GM06990 (cell line): ENCODE measurements at places on chromosomes 11 and 22.

GRCh38 chr11:87355596-87355995 is 317.9 kb downstream of the TMEM135 start:
- DNase-seq: no peak

- DNase-seq: no peak
These were observed 22.3 kb downstream of the PATZ1 start for GRCh38 chr22:31323578-31324550.

DNA sequence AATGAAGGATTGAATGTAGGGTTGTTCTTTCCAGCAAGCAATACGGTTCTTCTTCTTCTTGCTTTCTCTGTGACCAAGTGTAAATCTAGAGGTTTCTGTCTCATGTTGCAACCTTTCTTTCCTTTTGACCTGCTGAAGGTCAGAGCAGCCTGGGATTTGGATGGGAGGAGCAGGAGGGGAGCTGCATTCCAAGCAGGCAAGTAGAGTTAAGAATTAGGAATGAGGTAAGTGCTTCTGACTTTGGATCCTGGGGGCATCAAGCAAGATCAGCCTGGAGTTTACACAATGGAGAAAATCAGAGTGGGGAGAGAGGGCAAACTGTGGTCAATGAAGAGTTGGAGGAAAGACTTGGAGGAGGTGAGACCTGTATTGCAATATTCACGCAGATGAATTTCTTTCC is 225.6 kb upstream of the ZBED5 start:
- no peak for DNase-seq

- DNase-seq: no peak
These were observed 27.0 kb downstream of the ADA2 start for GRCh38 chr22:17192186-17192585.

- DNase-seq: no peak
These were observed 27.2 kb downstream of the PHLDB1 start for GRCh38 chr11:118634431-118635236.

DNA sequence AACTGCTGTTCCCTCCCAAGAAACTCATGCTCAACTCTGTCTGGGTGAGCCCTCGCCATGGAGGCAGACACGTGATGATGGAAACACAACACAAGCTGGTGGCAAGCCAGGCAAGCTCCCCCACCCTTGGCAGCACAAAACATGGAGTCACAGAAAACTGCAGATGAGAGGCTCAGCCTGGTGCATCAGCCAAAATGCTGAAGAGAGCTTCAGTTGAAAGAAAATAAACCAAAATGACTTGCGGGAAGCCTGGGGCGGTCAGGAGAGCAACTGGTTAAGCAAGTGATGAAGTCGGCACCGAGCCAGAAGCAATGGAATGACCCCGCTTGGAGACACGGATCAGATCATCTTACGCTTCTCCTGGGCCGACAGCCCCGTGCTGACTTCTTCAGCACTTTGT is 68.3 kb downstream of the C11orf58 start:
- no peak for DNase-seq

DNA sequence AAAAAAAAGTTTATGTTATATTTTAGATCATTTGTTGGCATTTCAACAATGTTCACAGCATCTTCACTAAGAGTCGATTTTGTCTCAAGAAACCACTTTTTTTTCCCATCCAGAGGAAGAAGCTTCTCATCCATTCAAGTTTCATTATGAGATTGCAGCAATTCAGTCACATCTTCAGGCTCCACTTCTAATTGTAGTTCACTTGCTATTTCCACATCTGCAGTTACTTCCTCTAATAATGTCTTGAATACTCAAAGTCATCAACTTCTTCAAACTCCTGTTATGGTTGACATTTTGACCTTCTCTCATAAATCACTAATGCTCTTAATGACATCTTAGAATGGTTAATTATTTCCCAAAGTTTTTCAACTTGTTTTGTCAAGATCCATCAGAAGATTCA is 61.3 kb upstream of the CHORDC1 start:
- no peak for DNase-seq

GRCh38 chr11:34865261-34865660 is 50.9 kb downstream of the APIP start:
- DNase-seq: no peak

DNA sequence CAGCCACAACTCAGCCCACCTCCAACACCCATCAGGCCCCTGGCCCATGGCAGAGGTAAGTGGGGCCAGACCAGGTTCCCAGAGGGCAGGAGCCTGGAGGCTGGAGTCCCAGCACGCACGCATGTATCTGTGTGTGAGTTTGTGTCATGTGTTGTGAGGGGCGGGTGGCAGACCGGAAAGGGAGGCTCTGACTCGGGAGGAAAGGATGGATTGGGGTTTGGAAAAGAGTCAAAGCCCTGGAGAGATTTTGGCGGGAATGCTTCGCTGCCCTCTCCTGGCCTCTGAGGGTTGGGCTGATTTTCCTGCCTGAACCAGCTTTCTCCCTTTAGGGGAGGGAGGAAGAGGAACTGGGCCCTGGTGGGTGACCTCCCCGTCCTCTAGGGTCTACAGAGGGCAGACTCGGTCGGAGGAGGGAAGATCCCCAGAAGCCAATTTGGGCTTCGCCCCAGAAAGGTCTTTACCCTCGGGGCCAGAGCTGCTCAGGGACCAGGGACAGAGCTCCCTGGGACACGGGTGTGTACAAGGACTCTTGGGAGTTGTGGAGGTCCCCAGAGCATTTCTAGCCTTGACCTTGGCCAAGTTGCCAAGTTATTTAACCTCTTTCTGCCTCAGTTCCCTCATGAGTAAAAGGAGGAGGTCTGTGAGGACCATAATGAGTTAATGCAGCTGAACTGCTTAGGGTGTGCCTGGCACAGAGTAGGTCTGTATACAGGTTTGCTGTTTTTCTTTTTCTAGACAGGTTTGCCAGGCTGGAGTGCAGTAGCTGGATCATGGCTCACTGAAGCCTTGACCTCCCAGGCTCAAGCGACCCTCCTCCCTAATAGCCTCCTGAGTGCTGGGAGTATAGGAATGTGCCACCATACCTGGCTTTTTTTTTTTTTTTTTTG is 6.9 kb downstream of the C11orf68 start:
- no peak for DNase-seq

- no peak for DNase-seq
These were observed 941.8 kb downstream of the BRD1 start for GRCh38 chr22:48885919-48886305.

- no peak for DNase-seq
These were observed 87.8 kb downstream of the FBXO7 start for GRCh38 chr22:32562401-32562800.

DNA sequence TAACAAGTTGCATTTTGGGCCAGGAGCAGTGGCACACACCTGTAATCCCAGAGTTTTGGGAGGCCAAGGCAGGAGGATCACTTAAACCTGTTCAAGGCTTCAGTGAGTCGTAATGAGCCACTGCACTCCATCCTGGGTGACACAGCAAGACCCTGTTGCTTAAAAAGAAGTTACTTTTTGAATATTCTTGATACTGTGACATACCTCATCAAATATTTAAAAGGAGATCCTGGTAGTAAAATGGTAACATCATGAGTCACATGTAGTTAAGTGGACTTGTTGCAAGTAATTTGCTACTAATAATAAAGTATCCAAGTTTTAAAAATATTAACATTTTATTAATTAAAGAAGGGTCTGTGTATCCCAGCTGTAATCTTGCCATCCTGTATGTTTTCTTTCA is 18.3 kb downstream of the HMGXB4 start:
- no peak for DNase-seq

- DNase-seq: no peak
These were observed 129.3 kb upstream of the FGF3 start for GRCh38 chr11:69948256-69949141.

DNA sequence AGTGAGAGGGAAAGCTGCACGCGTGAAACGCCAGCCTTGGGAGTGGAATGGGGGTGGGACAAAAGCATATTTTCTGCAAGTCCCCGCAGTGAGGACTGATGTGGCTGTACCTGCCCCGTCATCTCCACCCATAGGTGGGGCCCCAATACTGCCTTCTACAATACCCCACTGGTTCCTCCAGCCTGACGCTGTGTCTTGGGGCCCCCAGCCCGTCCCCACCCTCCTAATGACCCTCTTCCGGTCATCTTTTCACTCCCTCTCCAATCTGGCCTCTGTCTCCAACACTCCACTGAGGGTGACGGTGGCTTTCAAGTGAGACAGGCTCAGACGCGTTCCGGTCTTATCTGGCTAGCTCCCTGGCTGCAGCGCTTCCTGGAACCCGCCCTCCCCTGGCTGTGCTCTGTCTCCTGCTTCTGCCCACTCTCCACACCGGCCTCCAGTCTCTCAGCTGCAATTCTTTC is 104.2 kb downstream of the MICAL3 start:
- no peak for DNase-seq

- DNase-seq: no peak
These were observed 14.3 kb downstream of the BIRC2 start for GRCh38 chr11:102361086-102362031.

DNA sequence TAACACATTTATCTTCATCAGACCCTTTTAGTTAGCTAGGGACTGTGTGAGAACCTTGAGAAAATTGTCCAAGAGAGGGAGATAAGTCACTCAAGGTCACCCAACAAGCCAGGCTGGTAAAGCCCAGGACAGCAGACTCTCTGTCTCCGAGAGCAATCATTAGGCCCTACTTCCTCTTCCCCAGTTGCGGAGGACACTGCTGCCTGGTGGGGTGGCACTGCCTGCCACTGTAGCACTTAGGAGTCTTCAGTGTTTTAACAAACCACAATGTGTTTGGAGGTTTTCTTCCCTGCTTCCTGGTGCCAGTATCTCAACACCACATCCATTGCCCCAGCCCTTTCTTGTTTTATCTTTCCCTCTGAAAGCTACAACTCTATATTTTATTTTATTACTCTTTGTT is 132.1 kb upstream of the LDLRAD3 start:
- DNase-seq: no peak

GRCh38 chr22:38718414-38718813 is 12.7 kb downstream of the GTPBP1 start:
- DNase-seq: no peak

DNA sequence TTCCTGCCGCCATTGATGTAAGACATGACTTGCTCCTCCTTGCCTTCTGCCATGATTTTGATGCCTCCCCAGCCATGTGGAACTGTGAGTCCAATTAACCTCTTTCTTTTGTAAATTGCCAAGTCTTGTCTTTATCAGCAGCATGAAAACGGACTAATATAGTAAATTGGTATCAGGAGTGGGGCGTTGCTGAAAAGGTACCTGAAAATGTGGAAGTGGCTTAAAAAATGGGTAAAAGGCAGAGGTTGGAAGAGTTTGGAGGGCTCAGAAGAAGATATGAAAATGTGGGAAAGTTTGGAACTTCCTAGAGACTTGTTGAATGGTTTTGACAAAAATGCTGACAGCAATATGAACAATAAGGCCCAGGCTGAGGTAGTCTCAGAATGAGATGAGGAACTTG is 89.7 kb downstream of the RSF1 start:
- DNase-seq: no peak

- peak; percentile 58 for DNase-seq
These were observed 7.0 kb upstream of the MALAT1 start for GRCh38 chr11:65491614-65492386.

DNA sequence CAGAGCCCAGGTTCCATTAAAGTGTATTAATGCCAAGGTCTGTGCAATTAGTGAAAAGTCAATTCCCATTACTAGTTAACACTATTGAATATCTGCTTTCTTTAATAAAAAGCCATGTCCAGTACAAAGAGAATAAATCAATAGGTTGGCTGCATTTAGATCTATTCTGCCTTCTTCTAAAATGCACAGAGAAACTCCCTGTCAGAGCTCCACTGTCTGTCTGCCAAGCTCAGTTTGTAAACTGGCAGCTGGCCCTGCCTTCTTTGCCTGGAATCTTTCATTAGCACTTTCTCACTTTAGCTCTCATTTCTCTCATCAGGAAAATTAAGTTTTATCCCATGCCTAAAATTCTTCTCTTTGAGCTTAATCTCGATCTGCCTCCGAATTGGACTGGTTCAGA is 35.6 kb downstream of the ARL14EP start:
- DNase-seq: no peak

DNA sequence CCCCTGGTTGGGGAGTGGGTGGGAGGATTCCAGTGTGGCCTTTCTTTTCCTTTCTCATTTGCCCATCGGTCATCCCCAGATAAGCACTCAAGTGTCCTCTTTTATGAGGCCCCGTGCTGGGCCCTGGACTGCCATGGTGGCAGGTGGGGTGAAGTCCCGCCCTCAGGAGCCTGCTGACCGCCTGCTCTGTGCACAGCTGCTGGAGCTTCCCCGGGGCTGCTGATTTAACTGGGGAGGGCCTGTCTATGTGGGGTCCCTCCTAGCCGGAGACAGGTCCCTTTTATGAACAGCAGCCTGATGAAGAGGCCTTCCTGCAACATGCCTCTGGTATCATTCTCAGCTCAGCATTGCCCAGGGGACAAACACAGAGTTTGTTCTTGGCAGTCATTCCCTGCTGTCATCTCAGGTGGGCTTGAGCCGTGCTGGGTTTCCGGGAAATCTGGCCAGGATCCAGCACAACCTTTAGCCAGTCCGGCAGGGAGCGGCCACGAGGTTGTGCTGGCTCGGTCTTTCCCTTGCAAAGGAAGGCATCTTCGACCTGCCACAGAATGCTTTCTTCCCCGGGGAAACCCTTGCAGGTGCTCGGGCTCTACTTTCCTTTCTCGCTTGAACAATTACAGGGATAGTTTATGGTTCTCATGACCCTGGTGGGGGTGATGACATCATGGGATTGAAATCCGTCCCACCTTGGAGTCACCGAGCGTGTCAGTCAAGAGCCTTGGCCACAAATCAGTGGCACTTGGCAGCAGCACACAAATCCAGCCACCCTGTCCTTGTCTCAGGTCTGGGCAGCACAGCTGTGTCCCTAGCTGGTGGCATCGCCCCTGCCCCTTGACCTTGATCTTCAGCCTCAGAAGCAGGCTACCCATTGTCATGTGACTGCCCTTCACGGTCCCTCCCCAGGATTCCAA is 20.1 kb downstream of the ST14 start:
- no peak for DNase-seq

DNA sequence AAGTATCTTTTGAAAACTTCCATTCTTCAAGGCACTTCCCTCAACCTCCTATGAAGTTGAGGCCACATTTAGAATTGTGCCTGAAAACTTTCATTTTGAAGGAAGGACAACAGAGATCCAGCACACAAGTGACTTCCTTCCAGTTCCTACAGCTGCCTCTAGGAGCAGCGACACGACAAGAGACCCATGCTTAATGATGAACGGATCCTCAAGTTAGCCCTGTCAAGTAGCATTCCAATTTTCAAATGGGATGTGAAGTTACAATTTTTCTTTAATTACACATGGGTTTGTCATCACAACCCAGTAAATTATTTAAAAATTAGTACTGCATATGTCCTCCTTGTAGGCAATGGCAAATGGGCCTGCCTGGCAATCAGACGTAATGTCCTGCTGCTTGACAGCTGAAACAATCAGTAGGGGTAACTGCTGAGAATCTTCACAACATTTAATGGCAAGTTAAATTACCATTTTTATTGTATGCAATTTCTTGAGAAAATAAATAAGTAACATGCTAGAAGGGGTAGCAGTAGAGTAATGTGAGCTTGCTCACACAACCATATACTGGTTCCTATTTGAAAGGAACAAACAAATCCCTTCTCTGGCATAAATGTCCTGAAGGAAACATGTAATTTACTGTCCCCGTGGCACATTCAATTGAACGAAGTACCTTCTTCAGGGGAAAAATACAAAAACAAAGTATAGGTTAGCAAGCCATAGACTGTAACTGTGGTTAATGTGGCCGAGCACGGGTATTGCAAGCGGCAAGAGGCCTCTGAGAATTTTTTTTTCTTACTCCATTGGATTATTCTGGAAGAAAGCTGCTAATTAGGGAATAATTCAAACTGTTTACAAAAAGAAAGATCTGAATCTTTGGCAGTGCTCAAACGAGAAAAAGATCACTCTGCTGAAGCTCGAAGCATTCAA is 288.3 kb downstream of the CADM1 start:
- DNase-seq: no peak
